ENCODE measurements at places on chromosomes 4 and X. TPM values are rescaled to one million over a fixed set of nuclear protein-coding genes. Genes with fewer than 3 reads are reported as not detected.

DNA sequence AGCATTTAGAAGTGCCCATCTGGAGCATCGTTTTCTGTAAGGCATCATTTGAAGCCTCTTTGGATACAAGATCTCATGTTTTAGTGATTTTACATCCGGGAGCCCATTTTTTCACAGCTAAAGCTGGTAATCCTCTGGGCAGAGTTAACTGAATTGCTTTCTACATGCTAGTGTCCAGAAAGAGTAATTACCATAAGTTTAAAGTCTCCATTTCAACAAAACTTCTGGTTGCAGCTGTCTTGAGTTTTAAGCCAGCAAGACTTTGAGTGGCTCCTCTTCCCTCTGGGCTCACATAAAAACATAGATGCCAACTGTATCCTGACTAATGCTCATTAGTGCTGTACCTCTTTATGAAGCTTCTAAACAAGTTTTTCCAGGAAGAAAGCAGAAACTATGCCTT is 65.4 kb downstream of the GPRIN3 start:
- no peak for DNase-seq

DNA sequence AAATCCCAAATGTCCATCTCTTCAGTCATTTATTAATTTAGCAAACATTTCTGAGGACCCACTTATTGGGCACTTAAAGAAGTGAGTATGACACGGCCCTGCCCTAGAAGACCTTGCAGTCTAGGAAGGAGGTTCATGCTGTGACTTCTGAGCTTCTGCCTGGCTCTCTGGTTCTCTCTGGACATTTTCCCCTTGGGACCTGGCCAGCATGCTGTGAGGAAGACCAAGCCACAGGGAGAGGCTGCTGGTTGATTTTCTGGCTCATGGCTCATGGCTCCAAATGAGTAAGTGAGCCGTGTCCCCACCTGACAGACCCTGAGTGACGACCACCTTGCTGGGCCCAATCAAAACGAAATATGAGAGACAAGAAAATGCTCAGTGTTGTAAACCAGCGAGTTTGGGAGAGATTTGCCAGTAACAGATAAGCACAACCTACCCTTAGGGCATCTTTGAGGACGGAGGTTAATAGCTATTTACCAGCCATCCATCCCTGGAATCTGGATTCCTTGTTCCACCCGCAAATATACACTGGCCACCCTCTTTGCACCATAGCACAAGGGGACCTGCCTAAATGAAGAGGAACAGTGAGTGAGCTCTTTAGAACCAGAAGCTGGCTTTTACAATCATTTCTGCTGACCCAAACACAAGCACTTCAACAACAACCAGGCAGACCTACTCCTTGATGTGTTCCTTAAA is 876 bp downstream of the MPP1 start:
- no peak for DNase-seq

GRCh38 chr4:163768014-163768413 is 273.5 kb downstream of the TMA16 start:
- no peak for DNase-seq

DNA sequence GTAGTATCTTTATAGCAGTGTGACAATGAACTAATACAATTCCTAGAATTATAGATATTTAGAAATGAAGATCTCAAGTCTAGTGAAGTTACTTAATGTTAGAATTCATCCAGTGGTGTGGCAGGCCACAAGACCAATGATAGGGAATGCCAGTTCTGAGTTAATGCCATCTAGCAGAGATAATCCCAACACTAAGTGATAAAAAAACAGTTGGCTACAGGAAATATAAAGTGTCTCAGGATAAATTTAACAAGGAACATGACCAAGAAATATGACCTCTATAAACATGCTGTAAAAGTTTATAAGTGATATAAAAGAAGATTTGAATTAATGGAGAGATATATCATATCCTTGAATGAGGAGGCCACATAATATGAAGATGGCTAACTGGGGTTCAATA is 1790.5 kb upstream of the ADGRL3 start:
- no peak for DNase-seq

- DNase-seq = no peak
Observed at GRCh38 chr4:37436546-37436945, 192.0 kb downstream of the NWD2 start.

DNA sequence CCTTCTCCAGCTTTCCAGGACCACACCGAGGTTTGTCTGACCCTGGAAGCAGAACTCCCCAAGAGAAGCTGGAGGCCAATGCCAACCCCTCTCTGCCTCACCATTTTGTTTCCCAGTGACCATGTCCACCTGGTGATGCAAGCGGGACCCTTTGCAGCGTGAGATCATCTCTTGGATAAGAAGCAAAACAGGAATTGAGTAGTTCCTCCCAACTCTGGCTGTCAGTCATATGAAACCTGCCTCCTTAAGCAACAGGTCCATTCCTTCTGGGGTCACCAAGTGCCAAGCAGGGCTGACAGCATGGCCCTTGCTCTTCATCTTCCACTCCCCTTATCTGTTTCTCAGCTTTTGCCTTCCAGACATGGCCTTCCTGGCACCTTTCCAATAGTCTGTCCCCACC is 41.3 kb upstream of the MTM1 start:
- no peak for DNase-seq

- no peak for DNase-seq
Observed at GRCh38 chr4:187903700-187904099, 91.9 kb upstream of the ZFP42 start.

- DNase-seq = no peak
Observed at GRCh38 chrX:50157545-50158135, 43.2 kb downstream of the AKAP4 start.

GRCh38 chrX:22246620-22247019 is 26.1 kb upstream of the CBLL2 start:
- no peak for DNase-seq

DNA sequence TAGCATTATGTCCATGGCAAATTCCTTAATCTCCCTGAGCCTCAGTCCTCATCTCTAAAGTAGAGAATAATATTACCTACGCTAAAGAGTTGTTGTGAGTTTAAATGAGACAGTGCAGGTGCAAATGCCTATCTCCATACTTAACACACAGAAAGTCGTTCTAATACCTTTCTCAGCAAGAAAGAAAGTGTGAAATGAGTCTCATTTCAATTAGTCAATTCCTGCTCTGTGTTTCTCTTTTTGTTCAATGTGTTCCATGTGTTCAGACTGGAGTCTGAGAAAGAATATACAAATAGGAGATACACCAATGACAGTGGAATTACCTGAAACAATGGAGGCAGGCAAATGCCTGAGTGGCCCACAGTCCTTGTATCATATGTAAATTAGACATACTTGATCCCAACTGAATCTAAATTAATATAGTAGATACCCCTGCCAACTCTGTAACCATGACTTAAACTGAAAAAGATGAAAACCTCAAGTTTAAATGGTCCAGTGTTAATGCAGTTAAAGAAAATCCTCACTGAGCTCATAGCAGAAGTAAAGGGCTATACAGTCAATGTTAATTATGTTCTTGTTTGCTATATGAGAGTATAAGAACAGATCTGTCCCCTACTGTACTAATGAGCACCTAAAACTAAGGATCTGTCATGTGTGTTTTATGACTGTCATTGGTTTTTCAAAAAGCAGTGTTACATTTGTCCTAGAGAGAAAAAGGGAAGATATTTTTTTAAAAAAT is 68.2 kb downstream of the GPC3 start:
- no peak for DNase-seq

DNA sequence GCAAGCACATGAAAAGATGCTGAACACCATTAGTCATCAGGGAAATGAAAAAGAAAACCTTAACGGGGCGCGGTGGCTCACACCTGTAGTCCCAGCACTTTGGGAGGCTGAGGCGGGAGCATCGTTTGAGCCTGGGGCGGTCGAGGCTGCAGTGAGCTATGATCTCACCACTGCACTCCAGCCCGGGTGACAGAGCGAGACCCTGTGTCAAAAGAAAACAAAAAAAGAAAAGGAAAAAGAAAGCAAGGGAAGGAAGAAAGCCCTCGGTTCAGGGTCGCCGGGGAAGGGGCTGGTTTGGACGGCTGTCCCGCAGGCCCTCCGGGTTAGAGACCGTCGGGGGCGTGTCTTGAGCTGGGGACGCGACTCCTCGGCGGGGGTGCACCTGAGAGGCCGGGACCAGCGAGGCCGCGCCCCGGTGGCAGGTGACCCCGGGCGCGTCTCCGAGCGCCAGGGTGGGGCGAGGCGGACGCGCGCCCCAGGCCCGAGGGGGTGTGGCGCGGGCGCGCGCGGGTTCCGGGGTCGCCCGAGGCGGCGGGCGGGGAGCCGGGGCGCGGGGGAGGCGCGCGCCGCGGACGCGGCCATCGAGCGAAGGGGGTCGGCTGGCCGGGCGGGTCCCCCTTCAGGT is 478 bp upstream of the PLXNA3 start:
- DNase-seq = no peak

GRCh38 chr4:111952688-111953087 is 192.6 kb upstream of the FAM241A start:
- DNase-seq = no peak

GRCh38 chr4:21869978-21870745 is 78.4 kb downstream of the KCNIP4 start:
- DNase-seq = no peak

DNA sequence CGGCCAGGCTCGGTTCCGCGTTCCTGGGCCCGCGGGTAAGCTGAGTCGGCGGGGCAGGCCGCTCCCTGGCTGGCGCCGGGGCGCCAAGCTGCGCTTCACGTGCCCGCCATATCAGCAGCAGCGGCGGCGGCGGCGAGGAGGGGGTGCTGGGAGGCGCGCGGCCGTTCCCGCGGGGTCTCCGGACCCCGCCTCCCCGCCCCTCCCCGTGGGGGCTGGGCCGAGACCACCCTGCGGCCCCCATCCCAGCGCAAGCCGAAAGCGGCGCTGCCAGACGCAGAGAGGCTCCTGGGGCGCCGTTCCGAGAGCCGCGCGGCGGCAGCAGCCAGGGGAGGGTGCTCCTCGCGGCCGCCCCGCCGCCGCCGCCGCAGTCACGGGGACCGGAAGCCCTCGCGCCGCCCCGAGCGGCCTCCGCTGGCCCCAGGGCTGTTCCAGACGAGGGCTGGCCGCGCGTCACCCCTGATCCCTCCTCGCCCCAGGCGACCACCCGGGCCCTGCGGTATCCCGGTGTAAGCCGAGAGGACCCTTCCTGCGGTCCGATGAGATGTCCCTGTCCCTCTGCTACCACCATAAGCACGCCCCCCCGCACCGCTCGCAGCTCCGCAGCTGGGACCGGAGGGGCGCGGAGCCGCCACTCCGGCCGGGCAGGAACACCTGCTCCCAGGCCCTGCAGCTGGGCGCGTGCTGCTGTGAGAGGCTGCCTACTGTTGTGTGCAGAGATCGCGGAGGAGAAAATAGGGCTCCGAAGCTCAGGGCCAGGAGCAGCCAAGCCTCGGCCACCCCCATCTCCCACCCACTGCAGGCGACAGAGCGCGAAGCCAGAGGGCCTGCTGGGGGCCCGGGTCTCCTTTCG is 7.5 kb upstream of the BCOR start:
- DNase-seq = no peak

GRCh38 chr4:168865854-168866253 is 144.2 kb downstream of the CBR4 start:
- no peak for DNase-seq

DNA sequence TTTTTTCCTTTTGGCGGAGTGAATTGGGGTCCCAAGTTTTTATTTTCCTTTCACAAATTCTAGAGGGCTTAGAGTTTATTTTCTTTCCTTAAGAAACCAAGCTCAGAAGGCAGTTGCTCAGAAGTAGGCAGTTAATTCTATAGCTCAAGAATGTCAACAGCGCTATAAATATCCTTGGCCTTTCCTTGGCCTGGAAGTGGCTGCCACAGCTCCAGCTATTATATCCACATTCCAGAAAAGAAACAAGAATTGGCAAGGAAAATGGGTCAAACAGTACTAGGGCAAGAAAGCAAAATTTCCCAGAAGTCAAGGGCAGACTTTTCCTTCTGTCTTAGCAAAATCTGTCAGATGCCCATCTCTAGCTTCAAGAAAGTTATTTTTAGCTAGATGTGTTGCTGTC is 31.0 kb downstream of the SLC10A6 start:
- DNase-seq = no peak

DNA sequence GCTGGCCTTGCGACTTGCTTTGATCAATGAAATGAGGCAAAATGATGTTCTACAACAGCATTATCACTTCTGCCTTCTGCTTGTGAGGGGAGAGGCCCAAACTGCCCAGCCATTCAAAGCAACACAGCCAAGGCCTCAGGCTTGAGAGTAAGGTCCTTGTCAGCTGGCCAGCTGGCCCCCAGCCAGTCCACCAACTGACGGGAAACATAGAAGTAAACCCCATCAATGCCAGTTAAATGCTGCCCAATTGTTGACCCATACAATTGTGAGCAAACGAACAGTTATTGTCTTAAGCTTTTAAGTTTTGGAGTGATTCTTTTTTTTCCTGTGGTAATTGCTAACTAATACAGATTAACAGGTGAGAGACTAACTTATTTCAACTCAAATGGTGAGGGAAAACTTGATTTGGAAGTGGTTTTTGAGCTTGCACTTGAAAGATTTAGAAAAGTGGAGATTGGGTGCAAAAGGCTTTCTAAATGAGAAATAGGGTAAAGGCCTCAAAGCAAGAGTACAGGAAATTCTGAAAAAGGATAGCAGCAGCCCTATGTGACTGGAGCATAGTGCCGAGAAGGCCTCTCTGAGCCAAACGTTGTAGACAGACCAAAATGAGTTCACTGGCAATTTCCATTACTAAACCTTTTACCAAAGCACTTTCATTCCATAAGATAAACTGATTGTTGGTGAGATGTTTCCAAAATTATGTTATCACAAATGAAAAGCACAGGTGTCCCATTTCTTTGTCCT is 66.9 kb downstream of the ARHGEF38 start:
- peak; percentile 57 for DNase-seq

Gene ANK2
- 93.8 TPM for total RNA-seq

Gene CENPVL2
- not detected for total RNA-seq

Gene KLHL13
- 5.9 TPM for total RNA-seq

Gene HTT
- 93.6 TPM for total RNA-seq

Gene RTL5
- total RNA-seq = 6.5 TPM

Gene VCX2
- not detected for total RNA-seq

Gene NR3C2
- total RNA-seq = 24.1 TPM

Gene MAGEA12
- not detected for total RNA-seq

Gene F11
- not detected for total RNA-seq

Measured in tibial nerve (tissue), 4 donors.